ENCODE measurements at places on chromosomes 3 and 15. TPM values are rescaled to one million over a fixed set of nuclear protein-coding genes. Genes with fewer than 3 reads are reported as not detected.

GRCh38 chr3:9399746-9400145, 2.3 kb downstream of the SETD5 start:
- peak; percentile 63 for DNase-seq

The MAP1A gene
- 5.3 TPM for polyA plus RNA-seq

DNA sequence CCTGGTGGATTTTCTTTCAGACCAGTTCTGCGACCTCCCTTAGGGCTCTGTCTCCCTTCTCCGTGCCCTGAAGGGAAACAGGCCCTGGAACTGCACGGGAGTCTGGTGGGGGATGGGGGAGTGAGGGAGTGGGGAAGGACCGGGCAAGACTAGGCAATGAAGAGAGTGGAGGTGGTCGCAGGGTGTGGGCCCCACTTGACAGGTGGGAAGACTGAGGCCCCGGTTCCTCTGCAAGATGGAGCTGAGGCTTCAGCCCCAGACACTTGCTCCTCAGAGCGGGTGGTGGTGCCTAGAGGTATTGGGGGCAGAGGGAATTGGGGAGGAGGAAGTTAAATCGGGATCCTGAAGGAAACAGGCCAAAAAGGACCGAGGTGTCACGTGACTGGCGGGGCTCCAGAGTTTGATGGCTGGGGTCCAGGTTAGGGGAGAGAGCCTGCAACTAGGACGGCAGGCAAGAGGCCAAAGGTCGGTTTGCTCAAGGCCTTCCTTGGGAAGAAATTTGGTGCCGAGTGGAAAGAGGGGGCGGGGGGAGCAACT, 597 bp upstream of the CAMK1 start:
- DNase-seq, result peak; percentile 40

DNA sequence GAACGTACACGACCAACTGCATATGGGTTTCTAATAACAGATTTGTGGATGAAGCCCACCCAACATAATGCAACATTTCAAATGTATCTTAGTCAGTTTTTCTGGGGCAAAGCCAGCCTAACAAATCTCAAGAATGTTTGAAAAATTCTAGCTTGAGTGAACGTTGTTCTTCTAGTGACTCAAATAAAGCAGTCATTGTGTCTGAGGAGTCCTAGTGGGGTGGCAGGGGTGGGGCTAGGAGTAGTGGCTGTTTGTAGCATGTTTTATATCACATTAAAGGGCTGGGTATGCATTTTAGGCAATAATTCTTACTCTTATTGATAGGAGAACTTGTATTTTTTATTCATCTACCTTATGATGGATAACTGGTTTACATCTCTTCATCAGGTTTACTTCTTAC, 6.0 kb downstream of the B3GNT5 start:
- DNase-seq, result no peak

DNA sequence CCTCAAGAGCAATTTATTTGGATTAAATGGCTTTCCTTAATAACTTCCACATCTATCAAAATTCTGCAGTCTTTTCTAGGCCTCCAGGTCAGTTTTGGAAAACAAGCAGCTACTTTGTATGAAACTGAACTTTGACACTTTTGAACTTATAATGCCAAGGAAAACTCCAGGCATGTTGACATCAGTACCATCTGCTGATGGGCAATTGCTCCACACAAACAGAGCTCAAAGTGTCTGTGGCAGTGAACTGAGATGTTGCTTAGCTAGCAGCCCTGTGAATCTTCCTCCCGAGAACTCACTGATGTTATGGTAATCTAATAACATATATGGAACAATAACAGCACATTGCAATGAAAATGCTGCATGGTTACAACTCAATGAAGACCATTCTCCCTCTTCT, 250.2 kb downstream of the THRB start:
- DNase-seq, result no peak

The PIERCE2 gene
- 2.9 TPM for polyA plus RNA-seq

GRCh38 chr15:66196602-66197001, 56.9 kb downstream of the MEGF11 start:
- no peak for DNase-seq

The SCN11A gene
- polyA plus RNA-seq, result 0.02 TPM

- no peak for DNase-seq
Observed at GRCh38 chr3:78277801-78278200, 1237.9 kb downstream of the ROBO2 start.

The IQCF5 gene
- polyA plus RNA-seq, result not detected

DNA sequence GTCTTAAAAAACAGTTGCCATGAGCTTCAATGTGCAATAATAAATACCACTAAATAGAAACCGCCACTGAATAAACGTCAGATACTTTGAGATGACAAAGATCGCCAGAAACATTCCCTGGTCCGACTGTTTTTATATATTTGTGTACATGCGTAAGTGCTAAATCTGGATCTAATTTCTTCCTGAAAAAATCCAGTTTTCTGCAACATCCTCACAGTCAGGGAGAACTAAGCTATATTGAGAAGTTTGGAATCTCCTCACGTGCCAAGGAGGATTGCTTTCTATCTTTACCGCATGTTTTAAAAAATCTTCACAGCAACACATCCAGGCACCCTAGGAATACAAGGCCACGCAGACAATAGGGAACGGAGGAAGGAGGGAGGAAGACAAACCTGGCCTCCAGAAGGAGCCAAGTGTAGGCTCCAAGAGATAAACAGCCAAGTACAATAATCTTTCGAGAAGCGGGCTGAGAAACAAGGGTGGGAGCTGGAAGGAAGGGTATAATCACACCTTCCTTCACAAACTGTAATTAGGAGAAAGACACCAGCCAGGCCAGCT, 5.7 kb downstream of the VGLL4 start:
- DNase-seq, result no peak

The CFAP100 gene
- not detected for polyA plus RNA-seq

The CNTN3 gene
- 3.3 TPM for polyA plus RNA-seq

The ALDH1A3 gene
- polyA plus RNA-seq, result 3.1 TPM

The ATP10A gene
- not detected for polyA plus RNA-seq

GRCh38 chr3:155747286-155747945, 2.5 kb upstream of the PLCH1 start:
- DNase-seq, result no peak

DNA sequence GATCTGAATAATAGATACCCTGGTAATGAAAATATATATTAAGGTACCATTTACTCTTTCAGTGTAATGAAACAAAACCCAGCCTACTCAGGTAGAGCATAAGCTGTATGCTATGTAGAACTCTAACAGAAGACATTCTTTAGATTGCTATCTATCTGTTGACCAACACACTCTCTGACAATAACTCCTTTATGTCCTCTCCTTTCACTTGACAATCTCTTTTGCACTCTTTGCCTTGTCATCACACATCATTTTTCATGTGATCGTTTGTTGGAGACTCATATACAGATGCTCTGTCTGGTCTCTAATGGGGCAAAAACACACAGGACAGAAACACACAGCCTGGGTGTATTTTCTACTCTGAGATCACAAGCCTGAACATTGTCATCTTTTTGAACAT, 35.4 kb upstream of the SUCLG2 start:
- DNase-seq, result no peak

DNA sequence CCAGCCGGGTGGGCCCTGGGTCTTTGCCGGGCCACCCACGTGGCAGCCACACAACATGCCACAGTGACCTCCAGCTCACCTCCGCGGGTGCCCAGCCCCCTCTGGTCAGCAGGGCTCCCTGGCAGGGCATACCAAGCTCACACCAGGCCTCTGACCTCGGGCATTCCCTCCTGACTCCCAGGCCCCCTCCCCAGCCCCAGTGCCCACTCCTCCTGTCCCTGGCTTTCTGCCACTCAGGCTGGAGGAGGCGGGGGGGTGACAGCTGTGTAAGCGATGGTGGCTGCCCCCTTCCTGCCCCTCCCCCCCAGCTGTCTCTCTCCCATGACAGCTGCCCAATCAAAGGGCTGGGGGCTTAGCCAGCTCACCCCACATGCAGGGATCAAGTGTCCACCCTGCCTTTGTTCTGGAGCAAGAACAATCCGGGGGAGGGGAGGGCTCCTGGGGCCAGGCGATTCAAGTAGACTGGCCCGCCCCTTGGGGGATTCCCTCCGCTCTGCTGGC, 3.3 kb downstream of the PCBP4 start:
- peak; percentile 40 for DNase-seq

DNA sequence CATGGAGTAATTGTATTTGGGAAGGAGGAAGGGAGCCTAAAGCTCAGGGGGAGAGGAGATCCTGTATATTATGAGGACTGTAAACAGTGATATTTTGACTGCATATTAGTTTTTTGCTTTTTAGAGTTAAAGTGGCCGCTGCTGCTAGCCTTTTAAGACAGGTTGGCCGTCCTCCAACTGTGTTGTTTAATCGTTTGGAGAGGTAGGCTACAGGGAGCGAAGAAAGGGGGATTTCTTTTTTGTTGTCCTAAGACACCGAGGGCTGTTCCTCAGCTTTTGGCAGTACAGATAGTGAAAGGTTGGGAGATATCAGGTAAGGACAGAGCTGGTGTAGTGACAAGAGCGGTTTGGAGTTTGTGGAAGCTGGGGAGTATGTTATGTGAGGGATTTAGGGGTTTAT, 38.2 kb upstream of the RNF7 start:
- no peak for DNase-seq

The FBXL22 gene
- 0.10 TPM for polyA plus RNA-seq

GRCh38 chr3:58606693-58607092, 29.5 kb upstream of the FAM107A start:
- DNase-seq, result no peak

- DNase-seq, result no peak
Observed at GRCh38 chr3:126311338-126311978, 45.8 kb downstream of the KLF15 start.

- no peak for DNase-seq
Observed at GRCh38 chr3:114760679-114761078, 386.4 kb downstream of the ZBTB20 start.

The COL6A6 gene
- polyA plus RNA-seq, result not detected

The PLA2G4B gene
- 5.3 TPM for polyA plus RNA-seq
